Putamen (tissue), 1 donor: ENCODE measurements at places on chromosomes 1 and 21.

DNA sequence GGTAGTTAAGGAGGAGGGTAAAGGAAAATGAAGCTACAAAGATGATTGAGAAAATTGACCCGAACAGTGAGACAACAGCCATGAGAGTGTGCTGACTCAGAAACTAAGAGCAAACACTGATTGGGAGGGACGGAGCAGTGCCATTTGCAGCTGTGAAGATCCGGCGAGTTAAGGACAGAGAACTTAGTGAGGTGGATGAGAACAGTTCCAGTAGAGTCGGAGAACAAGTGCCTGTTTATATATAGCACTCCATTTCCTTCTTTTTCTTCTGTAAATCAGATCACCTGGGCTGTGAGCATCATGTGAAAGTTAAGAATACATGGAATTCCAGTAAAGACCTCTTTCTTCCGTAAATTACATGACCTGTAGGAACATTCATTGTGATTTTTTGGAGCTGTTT lies 145.7 kb downstream of the KCNK2 start:
- DNase-seq, result no peak

DNA sequence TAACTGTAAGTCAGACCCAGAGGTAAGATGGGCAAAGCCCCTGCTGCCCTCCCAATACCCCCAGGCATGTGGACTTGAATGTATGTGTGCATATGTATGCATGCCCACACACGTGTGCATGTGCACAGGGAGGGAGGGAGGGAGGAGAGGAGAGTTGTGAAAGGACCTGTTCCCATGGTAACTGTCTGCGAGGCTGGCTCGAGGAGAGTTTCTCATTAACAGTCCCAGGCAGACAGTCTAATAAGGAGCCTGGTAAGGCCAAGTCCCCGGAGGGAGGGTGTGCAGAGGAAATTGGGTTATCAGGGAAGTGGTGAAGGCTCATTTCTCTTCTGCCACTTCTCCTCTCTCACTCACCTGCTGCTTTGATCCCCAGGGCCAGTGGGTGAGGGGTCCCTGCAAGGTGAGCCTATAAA lies 74.9 kb downstream of the NFASC start:
- DNase-seq, result no peak

- no peak for DNase-seq
Observed at GRCh38 chr1:7302873-7303272, 468.2 kb upstream of the VAMP3 start.

- DNase-seq, result peak; percentile 83
Observed at GRCh38 chr1:201538612-201539551, at the start of gene NAV1. TSS of gene NAV1 (plus strand) at chr1:201539127. CDS start at chr1:201622885, 83,758 bp downstream.

- no peak for DNase-seq
Observed at GRCh38 chr1:245822996-245823395, 668.2 kb downstream of the KIF26B start.

GRCh38 chr1:113928941-113929749 lies at the start of gene HIPK1:
TSS of gene HIPK1 (plus strand) at chr1:113929324.
- peak; percentile 94 for DNase-seq

DNA sequence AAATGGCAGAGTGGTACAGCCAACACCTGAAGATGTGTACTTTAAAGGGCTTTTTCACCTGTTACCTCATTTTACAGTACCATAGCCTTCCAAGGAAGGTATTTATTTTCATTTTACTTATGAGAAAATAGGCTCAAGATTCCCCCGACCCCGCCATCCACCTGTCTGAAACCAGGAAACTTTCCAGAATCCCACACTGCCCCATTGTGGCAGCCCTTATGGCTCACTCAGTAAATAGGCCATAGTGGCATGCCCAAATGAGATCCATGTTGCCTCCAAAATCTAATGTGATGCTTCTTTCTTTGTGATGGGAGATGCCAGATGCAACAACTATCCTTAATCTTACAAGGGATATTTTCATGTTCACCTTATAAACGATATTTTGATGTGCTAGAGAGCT lies 97.8 kb downstream of the EBNA1BP2 start:
- DNase-seq, result no peak

GRCh38 chr1:238001818-238002217 lies 111.1 kb upstream of the ZP4 start:
- DNase-seq, result no peak

DNA sequence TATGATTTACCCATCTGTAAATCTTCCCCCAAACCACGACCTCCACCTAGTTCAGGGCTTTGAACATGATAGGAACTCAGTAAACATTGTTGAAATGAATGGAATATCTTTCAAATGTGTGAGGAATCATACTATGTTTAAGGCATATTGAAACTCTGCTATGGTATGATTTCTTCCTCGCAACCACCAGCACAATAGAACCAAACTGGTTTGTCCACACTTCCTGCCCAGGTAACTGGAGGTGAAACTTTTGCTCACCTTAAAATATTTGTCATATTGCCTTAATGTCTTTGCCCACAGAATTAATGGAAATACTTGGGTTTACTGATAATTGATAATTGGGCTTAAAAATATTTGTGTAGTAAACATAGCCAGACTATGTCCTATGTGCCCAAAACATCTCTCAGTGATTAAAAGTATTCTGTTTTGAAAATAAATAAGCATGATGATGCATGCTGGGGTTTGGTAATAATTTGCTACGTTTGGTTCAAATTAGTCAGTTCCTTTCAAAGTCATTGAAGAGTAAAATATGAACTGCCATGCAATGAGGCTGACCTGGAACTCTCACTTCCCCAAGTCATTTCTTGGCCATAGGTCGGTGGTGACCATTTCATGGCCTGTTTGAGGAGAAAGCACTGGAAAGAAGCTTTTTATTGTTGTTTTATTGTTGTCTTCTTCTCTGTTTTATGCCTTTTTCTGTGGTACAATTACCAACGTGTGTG lies 73.3 kb downstream of the TNFSF18 start:
- no peak for DNase-seq

DNA sequence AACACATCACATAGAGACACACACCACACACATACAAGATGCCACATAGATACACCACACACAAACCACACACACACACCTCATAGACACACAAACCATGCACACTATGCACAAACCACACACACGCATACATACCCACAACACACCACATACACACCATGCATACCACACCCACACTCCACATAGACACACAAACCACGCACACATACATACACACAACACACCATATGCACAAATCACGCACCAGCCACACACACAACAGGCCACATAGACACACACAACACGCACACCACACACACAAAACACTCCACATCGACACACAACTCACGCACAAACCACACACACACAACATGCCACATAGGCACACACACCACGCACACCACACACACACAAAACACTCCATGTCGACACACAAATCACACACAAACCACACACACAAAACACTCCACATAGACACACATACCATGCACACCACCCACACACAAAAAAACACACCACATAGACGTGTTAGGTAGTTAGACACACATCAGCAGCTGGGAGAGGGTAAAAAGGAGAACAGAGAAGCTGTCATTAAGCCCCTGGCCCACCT lies 49.5 kb upstream of the SLC19A1 start:
- no peak for DNase-seq

- DNase-seq, result no peak
Observed at GRCh38 chr1:224237119-224237881, 54.3 kb downstream of the DEGS1 start.

DNA sequence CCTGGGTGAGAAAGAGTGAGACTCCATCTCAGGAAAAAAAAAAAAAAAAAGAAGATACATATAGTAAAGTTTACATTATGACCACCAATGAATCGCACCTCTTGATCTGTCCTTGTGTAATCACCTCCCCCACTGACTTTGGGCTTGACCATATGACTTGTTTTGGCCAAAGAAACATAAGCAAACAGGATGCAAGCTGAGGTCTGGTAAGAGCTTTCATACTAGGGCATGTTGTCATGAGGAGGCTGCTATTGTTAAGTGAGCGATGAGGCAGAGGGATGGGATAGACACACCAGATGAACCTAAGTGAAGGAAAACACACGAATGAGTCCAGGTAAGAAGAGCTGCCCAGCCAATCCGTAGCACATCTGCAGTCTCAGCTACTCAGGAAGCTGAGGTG lies 10.7 kb downstream of the ENAH start:
- DNase-seq, result no peak

GRCh38 chr1:212858461-212859265 lies 588 bp downstream of the FLVCR1 start:
- DNase-seq, result peak; percentile 21

GRCh38 chr21:25573409-25574206 lies 33.7 kb downstream of the MRPL39 start:
- DNase-seq, result peak; percentile 75

DNA sequence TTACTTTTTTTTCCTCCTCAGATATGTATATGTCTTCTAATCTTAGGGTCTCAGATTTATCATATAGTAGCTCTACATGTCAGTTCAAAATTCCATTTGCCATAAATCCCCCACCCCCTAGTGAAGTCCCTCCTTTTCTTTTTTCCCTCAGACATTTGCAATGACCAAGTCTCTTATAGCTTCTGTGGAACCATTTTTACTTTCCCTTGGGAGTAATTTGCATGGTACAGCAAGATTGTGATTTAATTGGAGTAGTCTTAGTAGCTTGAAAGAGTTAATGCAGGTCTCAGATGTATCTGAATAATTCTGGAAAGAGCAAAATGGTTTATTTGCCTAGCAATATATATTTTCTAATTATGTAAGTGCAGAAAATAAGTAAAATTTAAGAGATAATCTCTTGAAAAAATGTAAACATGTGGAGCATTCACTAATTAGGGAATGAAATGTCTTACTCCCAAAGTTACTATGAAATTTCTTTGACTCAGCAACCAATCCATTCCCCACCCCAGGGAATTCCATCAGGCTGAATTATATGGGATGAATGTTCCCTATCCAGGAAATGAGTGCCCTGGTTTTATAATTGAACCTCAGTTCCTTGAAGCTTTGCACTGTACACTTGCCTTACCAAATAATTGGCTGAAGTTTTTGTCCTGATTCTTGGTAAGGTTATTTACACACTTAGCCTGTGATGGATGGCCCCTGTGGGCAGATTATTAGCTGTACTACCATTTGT lies 267.0 kb downstream of the DNM3 start:
- DNase-seq, result no peak

- DNase-seq, result no peak
Observed at GRCh38 chr1:20492751-20493150, 6.7 kb upstream of the CAMK2N1 start.

- no peak for DNase-seq
Observed at GRCh38 chr1:112397841-112398240, 1.8 kb downstream of the CTTNBP2NL start.

DNA sequence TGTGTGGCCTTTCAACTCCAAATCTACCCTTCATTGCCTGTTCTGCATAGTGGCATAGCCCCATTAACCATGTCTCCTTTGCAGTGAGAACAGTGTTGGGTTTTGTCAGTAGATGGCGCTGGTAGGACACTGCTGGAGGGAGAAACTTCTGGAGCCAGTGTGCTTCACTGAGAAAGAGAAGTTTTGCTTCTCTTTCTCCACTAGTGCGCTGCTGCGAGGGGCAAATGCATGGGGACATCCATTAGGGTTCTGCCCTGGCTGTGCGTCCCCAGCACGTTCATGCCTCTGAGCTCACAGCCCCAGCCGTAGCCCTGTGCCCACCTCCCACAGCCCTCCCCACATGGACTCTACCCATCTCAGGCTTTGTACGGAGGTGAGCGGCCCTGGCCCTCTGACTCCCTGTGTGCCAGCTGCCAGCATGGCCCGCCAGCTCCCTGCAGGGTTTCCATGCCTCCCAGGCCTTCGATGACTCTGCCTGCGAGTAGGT lies 53.1 kb downstream of the RIMS3 start:
- DNase-seq, result peak; percentile 65

- no peak for DNase-seq
Observed at GRCh38 chr1:166895766-166896165, 19.7 kb upstream of the TADA1 start.

GRCh38 chr1:71031426-71031825 lies 16.2 kb downstream of the PTGER3 start:
- DNase-seq, result no peak
